Stimulated activated CD8-positive, alpha-beta memory T cell treated with anti-CD3 and anti-CD28 coated beads, Interleukin-12 subunit alpha, Interleukin-12 subunit beta, amount 100 ng/mL, for 4 hours (primary cell): ENCODE measurements at places on chromosomes 6 and 20.

DNA sequence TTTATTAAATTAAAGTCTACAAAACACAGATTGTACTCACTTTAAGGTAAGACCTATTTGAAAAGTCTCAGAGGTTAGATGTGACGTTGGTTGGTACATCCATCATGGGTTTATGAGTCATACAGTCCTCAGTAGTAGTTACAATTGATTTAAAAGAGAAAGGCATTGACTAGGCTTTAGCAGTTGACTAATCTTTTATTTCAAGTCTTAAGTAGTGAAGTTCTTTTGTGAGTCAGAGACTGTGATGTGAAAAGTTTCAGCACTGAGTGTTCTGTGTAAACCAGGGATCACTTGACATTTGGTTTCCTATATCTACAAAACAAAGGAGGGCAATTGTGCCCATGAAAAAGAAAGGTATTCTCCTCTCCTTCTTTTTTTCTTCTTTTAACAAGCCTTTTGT, 221.3 kb downstream of the GRIK2 start:
- DNase-seq = no peak

DNA sequence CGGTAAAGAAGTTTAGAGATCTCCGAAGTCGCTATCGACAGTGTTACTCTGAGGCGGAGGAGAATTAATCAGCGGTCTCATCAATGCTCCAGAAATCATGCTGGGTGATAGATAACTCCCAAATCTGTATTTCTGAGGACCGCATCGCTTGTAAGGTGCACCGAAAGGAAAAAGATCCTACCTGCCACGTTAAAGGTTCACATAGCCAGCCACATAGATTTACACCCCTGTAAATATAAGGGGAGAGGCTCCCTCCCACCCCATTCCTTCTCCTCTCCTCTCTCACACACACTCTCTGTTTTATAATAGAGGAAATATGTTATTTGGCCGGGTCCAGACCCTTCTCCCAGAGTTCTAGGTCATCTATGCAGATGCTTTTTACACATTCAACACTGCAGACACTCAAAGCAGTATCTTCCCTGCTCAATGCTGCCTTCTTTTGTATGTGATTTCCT, 620 bp upstream of the DEK start:
- no peak for DNase-seq

DNA sequence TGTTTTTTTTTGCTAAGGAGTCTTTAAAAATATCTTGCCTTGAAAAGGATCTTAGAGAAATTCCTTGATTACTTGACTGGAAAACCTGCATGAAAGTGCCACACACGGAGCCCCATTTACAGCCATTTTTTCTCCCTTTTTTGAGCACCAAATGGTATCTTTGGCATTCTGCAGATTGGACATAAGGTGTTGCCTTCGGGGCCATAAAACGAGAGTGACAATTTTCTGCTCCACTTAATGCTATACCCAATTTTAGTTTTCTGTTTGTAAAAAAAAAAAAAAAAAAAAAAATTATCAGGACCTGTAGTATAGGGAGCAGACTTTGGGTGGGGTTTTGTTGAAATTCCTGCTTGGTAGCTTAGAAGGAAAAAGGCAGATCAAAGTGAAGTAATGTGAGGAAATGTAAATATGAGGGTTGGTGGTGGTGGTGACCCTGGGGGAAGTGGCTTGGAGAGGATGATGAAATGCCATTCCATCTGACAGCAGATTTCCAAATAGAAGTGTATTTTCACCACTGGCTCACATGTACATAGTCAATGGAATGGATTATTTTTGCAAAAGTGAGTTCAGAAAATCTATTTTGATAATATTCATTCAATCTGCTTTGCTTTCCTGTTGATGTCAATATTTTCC, 212.1 kb upstream of the SOX4 start:
- DNase-seq = no peak

- DNase-seq = no peak
Observed at GRCh38 chr6:3031857-3032640, 32.4 kb downstream of the NQO2 start.

DNA sequence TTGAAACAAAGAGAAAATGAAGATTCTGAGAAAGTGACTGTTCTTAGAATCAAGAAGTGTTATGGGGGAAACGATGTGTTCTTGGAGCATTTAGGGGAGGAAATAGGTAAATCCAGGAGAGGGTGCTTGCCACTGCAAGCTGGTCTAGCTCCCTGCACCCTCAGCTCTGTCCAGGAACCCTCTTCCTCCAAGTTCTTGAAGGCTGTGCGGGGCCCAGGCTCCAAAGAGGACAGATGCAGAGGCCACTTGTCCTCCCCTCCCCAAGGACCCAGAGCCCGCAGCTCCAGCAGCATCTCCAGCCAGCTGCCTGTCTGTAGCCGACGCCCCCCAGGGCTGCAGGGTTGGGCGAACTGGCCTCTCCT, 87.9 kb downstream of the CDC5L start:
- DNase-seq = no peak

DNA sequence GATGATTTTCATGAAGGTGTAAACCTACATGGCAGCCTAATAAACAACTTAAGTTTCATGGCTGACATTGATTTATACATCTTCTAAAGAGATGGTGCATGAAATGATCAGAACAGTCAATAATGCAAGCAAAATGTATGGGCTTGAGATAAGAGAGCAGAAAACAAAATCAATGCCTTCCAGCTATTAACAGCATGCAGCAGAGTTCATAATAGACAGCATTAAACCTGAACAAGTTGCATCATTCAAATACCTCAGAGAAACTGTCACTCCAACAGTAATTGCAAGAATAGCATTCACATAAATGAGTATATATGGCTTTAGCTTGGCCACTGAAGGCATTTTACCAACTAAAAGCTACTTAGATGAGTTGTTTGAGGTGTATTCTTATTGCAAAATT, 319.6 kb upstream of the ARID1B start:
- DNase-seq = no peak
